DMS79 treated with DMSO at 0.1 percent for 48 hours (cell line): ENCODE measurements at places on chromosomes 7 and 10.

- no peak for DNase-seq
Measured at GRCh38 chr10:75000748-75001321, 110.6 kb upstream of the SAMD8 start.

DNA sequence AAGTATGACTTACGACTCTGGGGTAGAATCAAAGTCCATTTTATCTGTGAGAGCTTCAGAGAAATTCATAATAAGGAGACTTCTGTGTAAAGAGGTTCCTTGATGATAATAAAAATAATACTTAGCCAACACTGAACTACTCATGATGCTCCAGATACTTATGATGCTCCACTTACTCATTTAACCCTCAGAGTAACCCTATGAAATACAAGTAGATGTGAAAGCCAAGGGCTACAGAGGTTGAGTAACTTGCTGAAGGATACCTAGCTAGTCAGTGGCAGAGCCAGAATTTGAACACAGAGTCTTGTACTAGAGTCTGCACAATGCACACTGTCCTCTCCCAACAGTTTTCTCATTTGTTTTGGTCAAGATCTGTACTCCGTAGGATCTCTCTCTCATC lies 89.5 kb downstream of the HECW1 start:
- no peak for DNase-seq

GRCh38 chr7:141325275-141325674 lies 225.9 kb upstream of the AGK start:
- DNase-seq: no peak

- DNase-seq: no peak
Measured at GRCh38 chr7:27825891-27826290, 85.9 kb downstream of the TAX1BP1 start.

DNA sequence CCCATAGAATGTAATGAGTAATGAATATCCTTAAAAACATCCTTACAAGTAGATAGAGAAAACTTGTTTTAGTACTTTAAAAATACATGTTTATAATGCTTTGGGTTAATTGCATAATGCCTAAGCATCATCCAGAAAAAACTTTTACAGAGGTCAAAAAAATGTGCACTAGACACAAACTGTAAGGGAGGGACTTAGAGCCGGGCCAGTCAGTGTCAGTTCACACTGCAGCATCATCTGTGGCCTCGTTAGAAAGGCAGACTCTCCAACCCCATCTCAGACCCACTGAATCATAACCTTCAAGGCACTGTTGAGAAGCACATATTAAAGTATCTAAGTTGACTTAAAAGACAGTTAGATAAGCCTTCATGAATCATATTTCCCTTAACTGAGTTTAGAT lies 230.1 kb upstream of the PRPS1L1 start:
- no peak for DNase-seq

DNA sequence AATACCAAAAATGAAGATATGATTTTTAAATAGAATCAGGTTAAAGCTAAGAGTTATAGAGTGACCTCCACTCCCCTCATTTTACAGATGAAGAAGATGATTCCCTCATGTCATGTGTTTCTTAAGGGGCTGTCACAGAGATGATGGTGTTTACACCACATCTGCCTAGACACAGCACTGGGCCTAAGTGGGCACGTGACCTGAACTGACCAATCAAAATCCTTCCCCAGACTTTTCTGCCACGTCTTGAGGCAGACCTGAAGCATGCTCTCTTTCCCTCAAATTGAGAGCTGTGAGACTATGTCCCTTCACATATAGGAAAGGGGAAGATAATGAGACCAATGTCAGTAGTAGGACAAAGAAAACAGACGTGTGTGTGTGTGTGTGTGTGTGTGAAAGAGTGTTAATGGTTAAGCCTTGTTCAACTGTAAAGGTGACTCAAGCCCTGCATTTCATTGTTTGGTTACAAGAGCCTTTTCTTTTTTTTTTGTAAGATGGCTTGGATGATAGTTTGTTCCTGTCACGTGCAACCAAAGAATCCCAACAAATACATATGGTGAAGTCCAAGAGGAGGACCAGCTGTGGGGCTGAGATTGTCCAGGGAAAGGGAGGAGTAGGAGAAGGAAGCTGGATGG lies 172.8 kb upstream of the AOAH start:
- no peak for DNase-seq

- DNase-seq: no peak
Measured at GRCh38 chr10:87634311-87634710, 25.4 kb upstream of the PAPSS2 start.

DNA sequence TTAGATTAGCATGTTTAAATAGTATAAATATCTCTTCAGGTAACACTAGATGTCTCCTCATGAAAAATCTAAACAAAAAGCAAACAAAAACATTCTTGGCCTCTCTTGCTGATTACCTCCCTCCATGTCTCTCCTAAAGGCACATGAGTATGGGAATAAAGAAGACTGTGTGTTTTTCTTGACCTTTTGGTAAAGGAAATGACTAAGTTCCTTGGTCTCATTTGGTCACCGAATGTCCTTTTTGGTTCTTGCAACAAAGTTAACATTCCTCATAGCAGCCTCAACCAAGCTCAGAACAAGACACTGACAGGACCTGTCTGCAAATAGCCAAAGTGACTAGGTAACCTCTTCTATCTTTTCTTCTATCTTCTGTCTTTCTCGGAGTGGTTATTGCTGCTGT lies 35.5 kb downstream of the POM121L12 start:
- no peak for DNase-seq

GRCh38 chr7:155408651-155409586 lies 49.0 kb upstream of the EN2 start:
- DNase-seq: peak; percentile 33
